HT1080 (cell line): ENCODE measurements at places on chromosomes 7 and 10. TPM values are rescaled to one million over a fixed set of nuclear protein-coding genes. Genes with fewer than 3 reads are reported as not detected.

Gene NUDT1
- 58.9 and 90.2 TPM in 2 replicates for total RNA-seq

DNA sequence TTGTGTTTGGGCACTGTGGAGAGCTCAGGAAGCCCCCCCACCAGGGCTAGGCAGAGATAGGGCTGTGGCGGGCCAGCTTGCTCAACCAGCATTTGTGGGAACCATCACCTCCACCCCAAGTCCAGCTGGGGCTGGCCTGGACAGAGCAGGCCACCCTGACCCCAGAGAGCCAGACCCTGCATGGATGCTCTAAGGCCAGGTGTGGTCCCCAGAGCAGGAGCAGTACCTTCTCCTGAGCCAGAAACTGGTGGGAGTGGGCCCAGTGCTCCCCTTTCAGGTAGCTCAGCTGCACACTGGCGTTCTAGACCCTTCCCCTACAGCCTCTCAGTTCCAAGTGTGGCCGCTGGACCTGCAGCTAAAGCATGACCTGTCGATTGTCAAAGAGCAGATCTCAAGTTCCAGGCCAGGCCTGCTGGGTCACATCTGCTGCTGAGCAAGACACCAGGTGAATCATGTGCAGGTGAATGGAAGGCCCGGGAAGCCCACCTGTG, 57.2 kb downstream of the RASGEF1A start:
- no peak for DNase-seq

GRCh38 chr10:46037107-46037825, 6.8 kb upstream of the NCOA4 start:
- DNase-seq: no peak

DNA sequence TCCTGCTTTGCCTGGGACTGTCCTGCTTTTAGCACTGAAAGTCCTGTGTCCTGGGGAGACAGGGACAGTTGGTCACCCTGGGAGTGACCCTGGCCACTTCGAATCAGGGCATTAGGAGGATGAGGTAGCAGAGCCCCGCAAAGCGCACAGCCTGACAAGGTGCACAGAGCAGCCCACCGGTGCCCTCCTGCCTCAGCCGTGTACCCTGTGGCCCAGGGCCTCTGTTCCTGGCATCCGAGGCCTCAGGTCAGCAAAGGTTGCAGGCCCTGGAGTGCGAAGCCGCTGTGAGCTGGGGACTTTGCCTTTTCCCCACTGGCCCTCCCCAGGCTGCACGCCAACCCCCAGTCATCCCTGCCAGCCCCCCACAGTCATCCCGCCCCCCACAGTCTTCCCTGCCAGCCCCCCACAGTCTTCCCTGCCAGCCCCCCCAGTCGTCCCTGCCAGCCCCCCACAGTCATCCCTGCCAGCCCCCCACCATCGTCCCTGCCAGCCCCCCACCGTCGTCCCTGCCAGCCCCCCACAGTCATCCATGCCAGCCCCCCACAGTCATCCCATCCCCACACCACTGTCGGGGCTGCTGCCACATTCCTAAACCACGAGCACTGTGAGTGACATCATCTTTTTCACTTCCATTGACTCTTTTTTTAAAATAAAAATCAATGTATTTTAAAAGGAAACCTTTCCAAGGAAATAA, 91.8 kb downstream of the RGS10 start:
- no peak for DNase-seq

DNA sequence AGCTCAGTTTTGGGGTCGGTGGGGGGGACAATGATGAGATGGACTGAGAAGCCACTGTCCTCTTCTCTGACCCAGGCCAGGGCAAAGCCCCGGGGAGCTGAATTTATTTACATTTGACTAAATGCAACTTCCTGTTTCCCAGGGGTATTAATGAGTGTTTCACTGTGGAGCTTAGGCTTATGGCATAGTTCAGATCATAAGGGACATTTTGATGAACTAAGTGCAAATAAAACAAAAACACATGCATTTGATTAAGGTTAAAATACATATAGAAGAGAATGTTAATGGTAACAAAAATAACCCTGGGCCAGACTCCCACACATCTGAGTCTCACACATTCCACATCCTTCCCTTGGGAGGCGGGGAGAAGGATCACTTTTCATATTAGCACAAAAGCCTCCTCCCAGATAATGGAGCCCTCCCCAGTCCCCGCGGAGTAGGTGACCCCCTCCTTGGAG, 320.6 kb downstream of the FRMD4A start:
- DNase-seq: peak; percentile 67

Gene AMPH
- total RNA-seq: 1.3 and 2.3 TPM in 2 replicates

GRCh38 chr10:123967626-123968243, 76.1 kb upstream of the CPXM2 start:
- DNase-seq: peak; percentile 28

DNA sequence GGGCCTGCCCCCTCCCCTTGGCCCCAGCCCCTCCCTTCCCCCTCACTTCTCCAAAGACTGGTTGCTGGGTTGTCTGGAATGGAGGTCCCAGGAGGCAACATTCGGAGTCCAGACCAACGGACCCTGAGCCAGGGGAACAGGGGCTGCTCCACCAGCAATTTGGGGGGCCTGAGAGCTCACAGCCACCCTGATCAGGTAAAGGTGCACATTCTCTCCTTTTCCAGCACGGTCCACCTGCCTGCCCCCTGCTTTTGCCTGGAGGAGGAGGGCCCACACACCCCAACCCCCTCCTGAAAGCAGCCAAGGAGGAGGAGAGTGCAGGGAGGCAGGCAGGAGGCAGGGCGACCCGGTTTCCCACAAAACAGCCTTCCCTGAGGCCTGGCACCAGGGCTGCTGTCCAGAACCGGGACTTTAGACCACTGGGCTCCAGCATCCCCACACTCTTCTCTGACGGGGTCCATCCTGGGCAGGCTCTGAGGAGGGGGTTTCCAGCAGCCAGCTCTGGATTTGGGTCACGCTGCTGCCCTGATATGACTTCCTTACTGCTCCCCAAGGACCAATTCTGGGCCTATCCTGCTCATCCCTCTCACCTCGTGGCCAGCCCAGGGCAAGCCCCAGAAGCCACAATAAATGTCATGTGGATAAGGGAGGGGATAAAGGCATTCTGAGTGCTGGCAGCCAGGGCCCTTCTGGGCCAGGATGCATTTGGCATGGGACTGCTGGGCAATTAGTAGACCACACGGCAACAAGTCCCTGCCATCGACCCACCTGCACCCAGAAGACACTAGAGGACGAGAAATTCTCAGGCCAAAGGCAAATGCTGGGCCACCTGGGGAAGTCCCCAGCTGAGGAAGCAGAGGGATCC, 1.1 kb upstream of the CAMK2B start:
- no peak for DNase-seq

GRCh38 chr7:16880554-16880953, 1.2 kb downstream of the AGR3 start:
- DNase-seq: no peak

Gene CTAGE15
- total RNA-seq: not detected in 2 replicates

Gene CREB5
- 5.0 and 9.3 TPM in 2 replicates for total RNA-seq

DNA sequence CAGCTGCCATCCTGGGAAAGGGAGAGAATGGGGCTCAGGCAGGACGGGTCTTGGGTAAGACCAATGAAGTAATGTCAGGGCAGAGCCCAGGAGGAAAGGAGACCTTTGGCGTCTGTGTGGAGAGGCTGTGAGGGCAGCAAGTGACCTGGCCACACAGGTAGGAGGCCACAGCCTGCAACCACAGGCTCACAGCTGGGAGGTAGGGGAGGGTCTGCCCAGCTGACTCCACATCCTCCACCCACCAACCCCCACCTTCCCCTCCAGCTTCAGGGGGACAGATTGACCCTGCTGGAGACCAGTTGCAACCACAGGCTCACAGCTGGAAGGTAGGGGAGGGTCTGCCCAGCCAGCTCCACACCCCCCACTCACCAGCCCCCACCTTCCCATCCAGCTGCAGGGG, 262.2 kb upstream of the TCERG1L start:
- no peak for DNase-seq

Gene GIMAP6
- 1.4 and 1.6 TPM in 2 replicates for total RNA-seq

DNA sequence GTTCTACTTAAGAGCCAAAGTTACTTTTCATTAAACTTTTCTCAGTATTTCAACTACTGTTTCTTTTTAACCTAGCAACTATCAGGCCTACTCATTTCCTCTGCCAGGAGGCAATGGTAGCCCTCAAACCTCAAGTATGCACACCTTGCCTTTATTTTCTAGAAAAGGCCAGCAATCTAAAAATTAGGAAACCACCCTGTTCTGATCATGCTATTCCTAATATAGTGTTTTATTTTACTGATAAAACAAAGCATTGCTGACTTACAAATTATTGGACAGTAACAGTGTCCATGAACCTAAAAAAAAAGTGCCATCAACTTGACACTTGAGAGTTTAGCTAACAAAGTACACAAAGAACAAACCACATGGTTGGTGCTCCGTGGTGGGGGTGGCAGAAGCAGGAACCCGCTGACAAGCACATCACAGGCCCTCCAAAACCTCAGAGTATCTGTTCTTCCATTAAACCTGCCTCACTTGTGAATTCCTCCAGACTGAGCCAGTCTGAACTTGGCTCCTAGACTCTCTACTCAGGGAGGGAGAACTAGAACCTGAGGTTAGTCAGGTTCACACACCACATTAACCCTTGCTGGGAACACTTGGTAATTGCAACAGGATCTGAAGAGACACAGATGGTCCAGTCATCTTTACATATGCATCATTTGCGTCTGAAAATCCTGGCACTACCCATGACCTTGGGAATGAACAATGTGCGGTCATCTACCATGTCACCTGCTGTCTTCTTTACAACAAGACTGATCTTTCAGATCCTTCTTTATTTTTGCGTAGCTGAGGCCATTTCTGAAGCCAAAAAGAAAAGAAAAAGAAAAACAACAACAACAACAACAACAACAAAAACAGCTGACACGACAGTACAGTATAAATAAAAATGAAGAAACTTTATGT, 31.9 kb downstream of the PIP4K2A start:
- peak; percentile 91 for DNase-seq

- no peak for DNase-seq
These were observed 378.5 kb upstream of the SEMA3C start for GRCh38 chr7:81297317-81297716.

GRCh38 chr7:96789914-96790313, 80.3 kb upstream of the SEM1 start:
- DNase-seq: no peak

DNA sequence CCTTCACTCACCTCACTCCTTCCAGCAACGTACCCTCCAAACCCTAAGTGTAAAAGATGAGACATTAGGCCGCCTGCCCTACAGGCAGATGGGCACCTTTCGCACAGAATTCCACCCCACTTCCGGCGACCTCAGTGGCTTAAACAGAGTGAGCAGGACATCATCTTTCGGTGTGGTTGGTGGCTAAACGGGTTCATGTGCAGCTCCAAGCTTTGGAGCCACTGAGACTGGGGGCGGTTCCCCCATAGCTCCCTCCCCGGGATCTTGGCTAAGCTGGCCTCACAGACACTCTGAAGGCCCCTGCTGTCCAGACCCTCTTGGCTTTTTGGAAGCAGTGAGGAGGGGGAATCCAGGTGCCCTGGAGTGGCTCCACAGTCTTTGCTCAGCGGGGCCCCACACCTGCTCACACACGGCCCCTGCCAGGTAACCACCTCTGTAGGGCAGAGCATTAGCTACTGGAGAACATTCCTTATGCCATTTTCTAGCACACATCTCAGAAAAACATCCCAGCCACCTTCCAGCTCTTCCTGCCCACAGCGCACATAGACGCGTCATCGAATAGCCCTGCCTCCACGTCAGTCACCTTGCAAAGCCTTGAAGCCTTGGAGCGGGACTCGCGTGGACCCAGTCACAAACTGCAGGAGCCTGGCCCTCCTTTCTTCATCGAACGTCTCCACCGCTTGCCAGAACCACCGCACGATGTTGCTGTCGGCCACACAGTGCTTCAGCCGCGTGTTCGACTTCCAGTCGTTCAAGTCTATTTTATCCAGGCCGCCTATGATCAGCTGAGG, 108.8 kb downstream of the SMURF1 start:
- no peak for DNase-seq

Gene MGAM2
- 0.03 and 0.05 TPM in 2 replicates for total RNA-seq

DNA sequence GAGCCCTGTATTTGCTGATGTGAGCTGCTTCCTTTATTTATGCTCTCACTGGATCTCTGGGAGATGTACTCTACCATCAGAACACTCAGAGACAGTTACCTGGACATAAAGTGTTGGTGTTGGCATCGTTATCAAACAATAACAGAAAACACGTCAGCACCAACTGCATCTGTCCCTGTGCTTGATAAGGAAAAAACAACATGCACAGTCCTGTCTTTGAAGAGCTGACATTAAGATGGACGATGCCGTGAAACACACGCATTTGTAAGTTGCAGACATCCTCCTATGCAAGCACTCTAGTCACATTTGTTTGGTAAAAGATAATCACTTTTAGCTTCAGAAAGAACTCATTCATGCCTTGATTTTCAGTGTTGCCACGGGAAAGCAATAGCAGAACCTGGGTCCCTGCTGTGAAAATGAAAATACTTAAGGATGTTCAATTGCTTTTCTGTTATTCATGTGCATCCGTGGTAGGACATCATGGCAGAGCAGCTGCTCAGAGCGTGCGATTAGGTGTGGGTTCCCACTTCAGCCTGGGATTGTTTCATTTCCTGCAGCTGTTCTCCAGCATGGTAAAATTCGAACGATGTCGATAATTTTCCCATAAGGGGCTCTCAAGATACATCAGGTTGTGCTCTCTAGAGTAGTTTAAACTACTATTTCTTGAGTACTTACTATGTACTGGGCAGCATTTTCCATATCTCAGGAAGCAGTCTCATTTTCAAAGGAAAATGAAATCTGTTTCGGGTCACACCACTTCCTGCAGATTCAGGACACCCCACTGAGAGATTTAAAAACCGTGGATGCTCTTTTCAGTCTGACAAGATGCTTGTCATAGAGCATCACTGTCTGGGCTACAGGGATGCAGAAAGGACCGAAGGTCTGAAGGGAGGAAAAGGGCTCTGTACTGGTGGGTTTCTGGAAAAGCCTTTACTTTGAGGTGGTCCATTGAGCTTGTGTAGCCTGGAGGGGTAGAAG, 248.7 kb downstream of the CAMK1D start:
- no peak for DNase-seq

Gene SEMA3E
- total RNA-seq: not detected in 2 replicates

DNA sequence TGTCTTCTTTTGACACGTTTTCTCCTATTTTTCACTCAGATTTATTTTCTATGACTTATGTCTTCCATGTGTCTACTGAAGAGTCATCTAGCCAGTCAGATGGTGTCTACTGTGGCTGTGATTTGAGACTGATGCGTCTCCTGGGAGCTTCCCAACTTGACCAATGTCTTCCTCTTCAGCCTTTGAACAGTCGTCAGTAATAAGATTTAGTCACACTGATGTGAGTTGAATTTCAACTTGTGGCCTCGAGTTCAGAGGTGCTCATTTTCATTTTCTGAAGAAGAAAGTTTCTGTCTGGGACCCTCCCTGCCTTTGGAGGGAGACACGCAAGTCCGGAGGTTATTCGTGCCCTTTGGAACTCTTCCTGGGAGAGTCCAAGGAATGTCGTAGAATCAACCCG, 221.9 kb upstream of the INHBA start:
- DNase-seq: no peak

GRCh38 chr10:86700851-86701617, 32.7 kb downstream of the LDB3 start:
- no peak for DNase-seq
